ENCODE measurements at places on chromosomes 12 and 14.

DNA sequence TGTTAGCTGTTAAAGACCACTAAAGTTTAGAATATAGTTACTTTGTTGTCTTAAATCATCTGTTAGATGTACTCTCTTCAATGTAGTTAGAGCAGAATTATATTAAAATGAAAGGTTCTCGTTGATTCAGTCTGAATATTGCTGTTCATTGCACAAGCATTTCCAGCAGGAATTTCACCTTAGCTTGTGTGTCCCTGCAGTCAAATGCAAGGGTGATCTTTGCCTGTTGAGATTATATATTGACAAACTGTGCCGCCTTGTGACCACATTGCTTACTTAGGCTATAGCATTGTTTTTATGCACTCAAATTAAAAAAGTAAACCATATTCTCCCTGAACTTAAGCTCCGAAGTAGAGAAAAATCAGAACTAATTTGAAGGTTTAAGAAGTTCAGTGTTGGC is 39.5 kb downstream of the ATP2A2 start:
- no peak for DNase-seq

DNA sequence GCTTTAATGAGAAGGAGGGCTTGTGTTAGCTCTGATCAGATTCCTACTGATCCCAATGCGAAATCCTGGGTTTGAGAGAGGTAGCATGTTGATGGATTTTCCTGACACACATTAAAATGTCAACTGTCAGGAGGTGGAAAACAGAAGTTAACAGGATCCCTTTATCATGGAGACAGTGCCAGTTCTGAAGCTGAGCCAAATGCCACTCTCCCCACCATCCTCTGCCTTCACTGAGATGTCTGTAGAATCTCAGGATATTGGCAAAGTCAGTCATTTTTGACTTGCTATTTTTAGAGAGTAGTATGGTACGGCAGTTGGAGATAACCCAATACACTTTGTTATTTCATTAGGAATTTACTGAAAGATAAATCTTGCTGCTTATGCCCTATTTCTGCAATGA is 1816.2 kb upstream of the FLRT2 start:
- no peak for DNase-seq

- no peak for DNase-seq
Measured at GRCh38 chr12:95326445-95326844, 108.8 kb downstream of the VEZT start.

DNA sequence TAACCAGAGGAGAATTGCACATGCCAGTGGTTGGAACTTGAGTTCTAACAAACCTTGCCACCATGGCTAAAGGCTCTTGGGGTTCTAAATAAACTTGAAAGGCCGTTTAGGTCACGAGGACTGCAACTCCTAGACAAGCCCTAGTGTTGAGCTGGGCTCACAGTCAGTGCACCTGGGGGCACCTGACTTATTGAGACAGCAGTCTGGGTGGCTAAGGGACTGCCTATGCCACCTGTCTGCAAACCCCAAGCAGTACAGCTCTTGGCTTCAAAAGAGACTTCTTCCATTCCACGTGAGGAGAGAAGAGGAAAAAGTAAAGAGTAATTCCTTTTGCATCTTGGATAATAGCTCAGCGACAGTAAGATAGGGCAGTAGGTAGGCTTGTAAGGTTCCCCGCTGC is 765.6 kb upstream of the FOXG1 start:
- DNase-seq: no peak

DNA sequence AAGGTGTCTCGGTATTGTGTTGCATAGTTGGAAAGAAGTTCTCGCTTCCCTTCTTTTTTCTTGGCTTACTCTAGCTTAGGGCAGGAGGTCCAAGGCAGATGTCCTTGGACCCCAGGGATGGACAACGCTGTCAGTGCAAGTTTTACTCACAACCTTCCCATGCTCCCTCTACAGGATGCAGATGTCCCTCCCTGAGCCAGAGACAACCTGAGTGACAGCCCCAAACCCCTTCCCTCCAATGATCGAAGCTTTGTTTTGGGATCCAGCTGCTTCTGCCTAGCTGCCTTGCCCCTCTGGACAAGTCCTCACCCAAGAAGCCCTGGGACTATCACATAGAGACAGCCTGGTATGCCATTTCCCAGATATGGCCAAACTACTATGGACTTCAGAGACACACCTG is 112.0 kb upstream of the RAP1B start:
- no peak for DNase-seq

- no peak for DNase-seq
Measured at GRCh38 chr14:58428118-58428683, 682 bp downstream of the KIAA0586 start.

DNA sequence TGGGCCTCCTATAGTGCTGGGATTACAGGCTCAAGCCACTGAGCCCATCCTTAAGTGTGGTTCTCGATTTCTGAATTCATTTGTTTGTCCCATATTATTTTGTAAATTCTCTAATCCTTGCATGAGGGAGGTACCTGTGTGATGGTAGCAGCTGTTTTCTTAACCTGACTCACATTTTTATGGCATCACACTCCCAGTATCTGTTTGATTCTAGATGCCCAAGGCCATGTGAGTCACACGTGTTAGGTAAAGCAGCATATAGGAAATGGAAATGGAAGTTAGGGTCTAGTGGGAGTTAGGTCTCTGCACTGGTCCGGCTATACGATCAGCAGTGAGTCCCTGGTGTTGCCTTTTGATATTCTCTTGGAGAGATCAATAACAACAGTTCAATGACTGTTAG is 198.1 kb downstream of the ERC1 start:
- DNase-seq: no peak

GRCh38 chr14:60544659-60545058 is 35.7 kb downstream of the SIX6 start:
- DNase-seq: no peak

DNA sequence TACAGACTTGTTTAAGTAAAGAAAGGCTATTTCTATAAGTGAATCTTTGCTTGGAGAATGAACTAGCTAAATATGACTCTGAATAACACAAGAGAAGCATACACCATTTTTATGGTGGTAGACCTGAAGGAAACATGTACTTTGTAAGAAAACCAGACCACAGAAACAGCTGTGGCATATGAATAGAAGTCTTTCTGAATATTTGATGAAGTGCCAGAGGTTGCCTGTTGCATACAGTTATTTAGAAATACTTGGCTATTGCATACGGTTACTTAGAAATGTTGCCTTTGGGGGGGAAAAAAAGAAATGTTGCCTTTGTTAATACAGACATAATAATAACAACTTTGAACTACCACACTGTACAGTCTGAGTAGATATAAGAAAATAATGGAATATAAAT is 16.8 kb upstream of the LEMD3 start:
- DNase-seq: no peak

DNA sequence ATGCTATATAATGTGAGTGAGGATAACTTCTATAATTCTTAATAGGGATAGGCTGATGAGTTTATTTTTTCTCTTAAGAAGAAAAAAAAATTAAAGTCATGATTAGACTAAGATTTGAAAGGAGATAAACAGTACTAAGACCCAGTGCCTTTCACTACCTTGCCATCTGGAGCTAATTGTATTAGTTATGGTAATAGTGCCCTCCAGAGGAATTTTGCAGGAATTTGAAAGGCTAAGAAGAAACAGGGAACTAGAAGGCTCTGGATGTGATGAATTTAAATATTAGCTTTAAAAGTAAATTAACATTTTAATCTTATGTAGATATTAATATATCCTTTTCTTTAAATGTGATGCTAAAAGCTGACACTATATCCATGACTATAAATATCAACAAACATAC is 36.6 kb upstream of the PIK3C2G start:
- no peak for DNase-seq

DNA sequence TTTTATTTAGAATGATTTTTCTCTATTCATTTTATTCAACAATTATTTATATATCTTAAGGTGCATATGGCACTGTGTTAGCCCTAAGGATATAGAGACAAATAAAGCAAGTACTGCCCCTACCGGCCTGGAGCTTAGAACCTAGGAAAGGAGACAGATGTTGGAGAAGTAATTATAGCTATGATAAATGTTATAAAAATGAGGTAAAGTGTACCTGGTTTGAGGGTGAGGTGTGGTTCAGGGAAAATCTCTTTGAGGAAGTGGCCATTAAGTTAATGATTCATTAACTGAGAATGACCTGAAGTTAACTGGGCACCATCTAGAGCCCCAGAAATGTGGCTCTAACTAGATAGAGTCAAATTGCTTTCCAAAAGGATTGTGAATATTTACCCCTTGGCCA is 31.9 kb downstream of the CDKL1 start:
- DNase-seq: no peak

DNA sequence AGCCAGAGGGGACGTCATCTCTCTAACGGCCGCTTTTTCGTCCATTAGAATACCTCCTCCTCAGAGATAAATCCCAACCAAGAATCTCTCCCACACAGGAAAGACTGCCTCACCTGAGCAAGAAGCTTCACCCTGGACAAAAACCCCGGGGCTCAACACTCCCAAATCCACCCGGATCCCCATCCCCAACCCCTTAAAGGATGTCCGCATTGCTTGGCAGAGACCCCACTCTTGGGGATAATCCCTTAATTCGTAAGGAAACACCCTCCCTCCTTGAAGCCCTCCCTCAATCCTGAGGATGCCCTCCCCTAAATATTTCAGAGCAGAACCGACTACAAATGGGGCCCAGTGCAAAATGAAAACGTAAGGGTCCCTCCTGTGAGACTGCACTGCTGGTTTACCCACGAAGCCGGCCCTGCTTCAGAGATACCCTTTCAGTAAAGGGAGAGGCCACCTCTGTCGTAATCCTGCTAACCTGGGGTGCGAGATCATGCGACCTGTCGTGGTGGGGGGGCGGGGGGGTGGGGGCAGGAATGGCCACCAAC is 655 bp upstream of the DYNLL1 start:
- DNase-seq: no peak

DNA sequence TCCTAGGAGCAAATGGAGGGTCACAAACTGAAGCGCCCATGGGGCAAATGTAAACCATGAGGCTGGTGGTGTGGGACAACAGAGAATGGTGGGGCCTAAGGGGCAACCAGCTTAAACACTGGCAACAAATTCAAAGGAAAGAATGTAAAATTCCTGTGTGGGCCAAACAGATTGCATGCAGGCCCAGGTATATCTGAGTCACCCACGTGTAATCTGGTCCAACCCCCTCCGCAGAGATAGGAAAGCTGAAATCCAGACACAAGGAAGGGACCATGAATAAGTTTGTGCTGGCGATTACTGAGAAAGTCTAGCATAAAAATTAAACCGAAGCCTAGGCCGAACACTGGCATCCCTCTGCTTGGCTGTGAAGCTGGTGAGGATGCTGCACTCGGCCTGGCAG is 71.6 kb downstream of the ITPK1 start:
- DNase-seq: no peak

GRCh38 chr12:50217202-50217601 is 50.0 kb upstream of the CERS5 start:
- no peak for DNase-seq

DNA sequence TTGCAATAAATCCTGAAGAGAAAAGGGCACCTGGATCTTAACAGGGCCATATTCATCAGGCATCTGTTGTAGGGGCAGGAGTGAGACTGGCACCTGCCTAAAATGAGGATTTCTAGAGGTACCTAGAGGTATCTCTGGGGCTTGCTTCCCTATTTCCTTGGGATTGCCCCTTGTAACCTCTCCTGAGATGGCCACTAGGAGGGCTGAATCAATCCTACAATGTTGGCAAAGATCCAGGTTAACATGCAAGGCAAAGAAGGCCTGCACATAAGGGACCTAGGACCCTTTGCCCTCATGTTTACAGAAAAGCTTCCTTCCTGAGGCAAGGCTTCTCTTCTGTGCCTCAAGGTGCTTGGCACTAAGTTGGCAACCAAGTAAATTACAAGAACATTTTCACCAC is 25.8 kb upstream of the CLEC4E start:
- no peak for DNase-seq

DNA sequence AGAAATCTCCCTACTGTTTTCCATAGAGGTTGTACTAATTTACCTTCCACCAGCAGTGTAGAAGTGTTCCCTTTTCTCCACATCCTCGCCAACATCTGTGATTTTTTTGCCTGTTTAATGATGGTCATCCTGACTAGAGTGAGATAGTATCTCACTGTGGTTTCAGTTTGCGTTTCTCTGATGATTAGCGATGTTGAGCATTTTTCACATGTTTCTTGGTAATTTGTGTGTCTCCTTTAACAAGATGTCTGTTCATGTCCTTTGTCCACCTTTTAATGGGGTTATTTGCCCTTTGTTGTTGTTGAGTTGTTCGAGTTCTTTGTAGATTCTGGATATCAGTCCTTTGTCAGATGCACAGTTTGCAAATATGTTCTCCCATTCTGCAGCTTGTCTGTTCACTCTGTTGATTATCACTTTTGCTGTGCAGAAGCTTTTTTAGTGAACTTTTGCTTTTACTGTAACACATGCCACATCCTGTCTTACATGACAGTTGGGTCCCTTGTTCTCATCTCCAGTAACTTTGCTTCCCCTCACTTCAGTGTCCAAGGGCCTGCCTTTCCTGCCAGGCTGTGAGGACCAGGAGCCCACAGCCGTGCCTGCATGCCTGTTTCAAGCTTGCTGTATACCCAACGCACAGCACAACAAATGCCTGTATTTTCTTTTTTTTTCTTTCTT is 64.9 kb downstream of the SPRING1 start:
- DNase-seq: peak; percentile 22

GRCh38 chr12:105813201-105813600 is 325.6 kb downstream of the NUAK1 start:
- DNase-seq: no peak

Data from CD4-positive, alpha-beta T cell treated with Interleukin-4 for 1 hour (primary cell).